ENCODE measurements at places on chromosomes 4 and X.

- DNase-seq, result no peak
Measured at GRCh38 chr4:16116493-16116990, 32.7 kb upstream of the PROM1 start.

- peak; percentile 61 for DNase-seq
Measured at GRCh38 chr4:23889814-23890341, at the start of gene PPARGC1A. TSS of gene PPARGC1A (minus strand) at chr4:23890047. CDS start at chr4:23889957, 90 bp downstream.

DNA sequence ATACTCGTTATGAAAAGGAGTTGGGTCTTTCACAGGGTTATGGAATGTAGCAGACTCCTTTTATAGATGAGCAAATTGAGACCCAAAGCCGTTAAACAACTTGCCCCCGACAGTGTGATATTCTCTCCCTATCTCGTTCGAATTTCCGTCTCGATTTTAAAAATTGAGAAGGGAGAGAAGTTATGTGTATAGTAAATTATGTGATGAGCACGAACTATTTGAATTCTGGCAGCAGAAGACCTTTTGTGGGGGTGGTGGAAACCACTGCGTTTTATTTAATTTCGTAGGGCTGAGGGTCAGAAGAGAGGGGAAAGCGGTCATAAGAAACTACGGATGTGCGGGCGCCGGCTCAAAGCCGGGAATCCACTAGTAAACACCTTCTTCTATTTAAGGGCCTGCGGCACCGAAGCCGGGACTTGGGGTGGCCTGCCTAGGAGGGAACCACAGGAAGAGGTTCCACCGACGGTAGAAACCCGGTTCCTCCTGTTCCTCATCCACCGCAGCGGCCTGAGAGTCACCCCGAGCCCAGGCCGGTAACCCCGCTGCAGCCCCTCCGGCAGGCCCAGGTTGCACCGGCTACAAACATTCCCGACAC is 1.5 kb upstream of the DDX3X start:
- DNase-seq, result no peak

GRCh38 chr4:89164400-89164799 is 53.1 kb downstream of the TIGD2 start:
- DNase-seq, result no peak

GRCh38 chr4:70908993-70909556 is 6.9 kb downstream of the MOB1B start:
- DNase-seq, result no peak

GRCh38 chr4:184343502-184344177 is 126.0 kb upstream of the ENPP6 start:
- peak; percentile 85 for DNase-seq

GRCh38 chrX:132022198-132022966 is 720 bp upstream of the STK26 start:
- peak; percentile 10 for DNase-seq

DNA sequence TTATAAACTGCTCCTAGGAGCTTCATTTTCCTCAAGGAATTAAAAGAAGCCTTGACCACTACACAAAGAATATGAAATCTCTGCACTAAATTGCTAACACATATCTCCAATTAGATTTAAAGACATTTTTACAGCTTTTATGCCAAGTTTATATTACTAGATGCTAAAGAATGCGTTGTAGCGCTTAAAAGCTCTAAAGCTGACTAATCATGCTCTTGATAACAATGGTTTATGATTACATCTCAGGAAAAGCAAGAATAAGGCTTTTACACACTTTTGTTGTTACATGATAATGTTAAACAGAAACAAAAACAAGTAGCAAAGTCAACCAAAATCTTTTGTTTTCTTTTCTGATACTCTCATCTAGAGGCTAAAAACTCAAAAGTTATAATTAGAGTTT is 44.7 kb downstream of the SLC10A7 start:
- peak; percentile 52 for DNase-seq

DNA sequence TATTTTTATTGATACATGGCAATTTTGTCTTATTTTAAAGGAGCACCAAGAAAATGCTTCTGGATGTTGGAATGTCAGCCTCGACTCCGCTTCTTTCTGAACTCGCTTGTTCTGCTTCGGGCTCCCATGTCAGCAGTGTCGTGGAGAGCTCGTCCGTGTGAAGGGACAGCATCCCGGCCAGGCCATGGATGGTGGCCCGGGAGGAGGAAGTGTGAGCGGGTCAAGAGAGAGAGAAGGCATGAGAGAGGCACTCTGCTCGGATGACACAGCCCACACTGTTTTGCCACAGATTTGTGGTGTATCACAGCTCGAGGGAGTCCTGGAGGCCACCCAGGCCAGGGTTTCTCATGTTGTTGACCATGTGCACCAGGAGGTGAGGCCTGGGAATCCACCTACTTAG is 107.0 kb downstream of the TRAPPC11 start:
- no peak for DNase-seq

- no peak for DNase-seq
Measured at GRCh38 chrX:6307156-6307555, 78.5 kb upstream of the NLGN4X start.

DNA sequence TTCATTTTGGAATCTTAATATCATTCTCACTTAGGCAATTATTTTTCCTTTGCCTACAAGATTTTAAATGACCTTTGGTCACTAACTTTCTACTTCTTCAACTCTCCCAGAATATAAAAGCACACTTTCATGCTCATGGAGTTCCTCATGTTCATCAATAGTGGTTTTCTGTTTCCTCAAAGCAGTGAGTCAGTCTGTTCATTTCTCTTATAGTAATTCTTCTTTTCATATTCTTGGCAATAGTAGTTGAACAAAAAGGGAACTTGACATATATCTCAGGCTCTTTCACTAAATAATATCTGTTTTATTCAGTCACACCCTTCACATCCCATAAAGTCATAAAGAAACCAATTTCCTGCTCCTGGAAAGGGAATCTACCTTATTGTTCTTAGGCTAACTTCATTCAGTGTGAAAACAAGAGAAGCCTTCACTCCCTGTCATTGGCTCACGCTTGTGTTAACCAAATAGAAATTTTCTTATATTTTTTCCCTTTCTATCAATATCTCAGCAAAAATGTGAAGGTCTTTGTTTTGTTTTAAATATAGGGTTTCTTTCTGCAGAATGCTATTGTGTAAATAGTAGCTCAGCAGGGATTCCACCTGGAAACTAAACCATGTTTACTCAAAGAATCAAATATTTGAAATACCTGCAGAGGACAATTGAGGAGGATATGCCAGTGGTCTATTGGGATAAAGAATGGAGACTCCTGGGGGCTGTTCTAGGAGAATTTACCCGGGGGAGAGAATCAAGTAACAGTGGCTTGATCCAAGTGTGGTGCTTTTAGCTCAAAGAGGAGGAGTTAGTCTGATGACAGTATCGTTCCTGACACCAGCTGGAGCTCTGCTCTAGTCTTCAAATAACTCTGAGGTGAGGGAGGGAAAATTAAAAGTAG is 13.4 kb upstream of the TNIP3 start:
- no peak for DNase-seq

DNA sequence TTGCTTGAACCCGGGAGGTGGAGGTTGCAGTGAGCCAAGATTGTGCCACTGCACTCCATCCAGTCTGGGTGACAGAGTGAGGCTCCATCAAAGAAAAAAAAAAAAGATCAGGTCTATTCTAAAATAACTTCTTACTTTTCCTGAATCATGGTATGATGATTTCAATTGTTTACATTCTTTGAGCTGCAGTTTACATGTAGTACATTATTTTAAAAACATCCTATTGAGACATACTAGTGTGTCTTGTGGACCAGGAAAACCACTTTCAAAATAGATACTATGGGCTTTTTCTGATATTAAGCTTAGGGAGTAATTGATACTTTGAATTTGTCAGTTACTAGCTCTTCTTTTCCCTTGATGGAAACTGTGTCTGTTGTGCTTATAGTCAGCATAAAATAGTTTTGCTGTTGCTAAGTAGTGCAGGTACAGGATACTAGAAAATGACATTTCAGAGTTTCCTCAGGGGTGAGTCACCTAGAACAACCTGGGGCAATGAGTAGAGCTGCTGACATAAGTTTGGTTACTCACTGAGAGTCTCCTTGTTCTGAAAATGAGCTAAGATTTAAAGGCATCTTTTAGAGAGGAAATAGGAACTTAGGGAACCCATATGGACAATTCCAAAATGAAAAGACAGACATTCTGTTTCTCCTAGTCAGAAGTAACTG is 53.2 kb upstream of the C4orf54 start:
- no peak for DNase-seq

DNA sequence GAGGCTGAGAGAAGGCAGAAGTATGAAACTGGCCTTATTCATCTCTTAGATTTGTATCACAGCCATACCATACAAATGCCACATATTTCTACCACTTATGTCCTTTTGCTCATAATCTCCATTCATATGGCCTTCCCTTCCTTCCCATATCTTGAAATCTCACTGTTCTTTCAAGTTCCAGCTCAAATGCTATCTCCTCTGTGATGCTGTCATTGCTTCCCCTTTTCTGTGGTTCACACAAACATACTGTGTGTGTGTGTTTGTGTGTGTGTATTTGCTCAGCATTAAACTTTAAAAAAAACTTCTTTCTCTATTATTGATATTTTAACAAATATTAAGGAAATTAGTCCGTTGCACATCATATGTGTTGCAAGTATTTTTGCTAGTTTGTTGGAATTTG is 26.7 kb downstream of the PHKA1 start:
- no peak for DNase-seq

GRCh38 chrX:133513123-133513522 is 97.8 kb upstream of the GPC4 start:
- DNase-seq, result peak; percentile 20

GRCh38 chr4:183610613-183611012 is 48.4 kb downstream of the RWDD4 start:
- DNase-seq, result no peak

GRCh38 chrX:69531031-69531755 is 27.1 kb downstream of the NALF2 start:
- no peak for DNase-seq

DNA sequence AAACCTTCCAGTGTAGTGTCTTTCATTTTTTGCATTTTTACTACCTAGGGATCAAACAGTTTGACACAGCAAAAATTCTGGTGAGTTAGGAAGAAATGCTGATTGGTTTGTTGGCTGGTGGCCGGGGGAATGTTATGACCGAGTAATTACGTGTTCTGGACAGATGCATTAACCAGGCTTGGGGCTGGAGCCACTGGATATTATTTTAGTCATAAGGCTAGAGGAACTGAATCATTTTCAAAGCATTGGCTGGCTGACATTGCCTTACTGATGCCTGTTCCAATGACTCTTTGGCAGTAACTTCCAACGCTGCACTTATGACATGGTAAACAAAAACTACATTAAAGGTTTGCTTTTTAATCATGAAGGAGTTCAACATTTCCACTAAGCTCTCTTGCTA is 84.6 kb downstream of the FBXO8 start:
- DNase-seq, result peak; percentile 84

DNA sequence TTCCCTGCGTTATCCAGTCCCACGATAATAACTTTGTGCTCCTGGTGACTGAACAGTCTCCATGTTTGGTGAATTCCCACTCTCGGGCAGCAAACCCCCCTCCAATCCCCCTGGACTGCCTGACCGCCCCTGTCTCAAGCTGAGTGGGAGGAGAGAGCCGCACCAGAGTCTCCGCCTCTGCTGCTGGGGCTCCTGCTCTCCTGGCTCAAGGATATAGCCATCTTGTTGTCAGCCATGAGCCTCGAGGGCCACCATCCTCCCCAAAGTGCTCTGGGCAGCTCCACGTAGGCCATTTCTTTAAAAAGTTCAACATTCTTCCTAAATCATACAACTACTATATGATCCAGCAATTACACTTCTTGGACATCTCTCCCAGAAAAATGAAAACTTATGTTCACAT is 49.3 kb upstream of the PGRMC1 start:
- DNase-seq, result no peak

DNA sequence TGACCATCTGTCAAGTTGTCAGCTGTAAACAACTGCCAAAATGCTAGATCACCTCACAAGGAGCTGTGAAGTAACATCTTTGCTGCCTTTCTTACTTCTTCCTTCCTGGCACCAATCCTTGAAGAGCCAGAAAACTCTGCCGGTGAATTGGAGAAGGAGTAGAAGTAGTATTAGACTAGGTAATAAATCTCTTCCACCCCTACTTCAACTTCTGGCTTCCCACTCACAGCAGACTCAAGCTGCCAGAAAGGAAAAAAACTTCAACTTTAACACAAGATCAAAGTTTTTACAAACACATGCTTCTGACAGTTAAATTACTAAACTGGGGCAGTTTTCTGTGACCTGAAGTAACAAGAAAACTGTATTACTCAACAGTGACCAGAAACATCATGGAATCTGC is 164.7 kb upstream of the SLC7A11 start:
- peak; percentile 10 for DNase-seq

DNA sequence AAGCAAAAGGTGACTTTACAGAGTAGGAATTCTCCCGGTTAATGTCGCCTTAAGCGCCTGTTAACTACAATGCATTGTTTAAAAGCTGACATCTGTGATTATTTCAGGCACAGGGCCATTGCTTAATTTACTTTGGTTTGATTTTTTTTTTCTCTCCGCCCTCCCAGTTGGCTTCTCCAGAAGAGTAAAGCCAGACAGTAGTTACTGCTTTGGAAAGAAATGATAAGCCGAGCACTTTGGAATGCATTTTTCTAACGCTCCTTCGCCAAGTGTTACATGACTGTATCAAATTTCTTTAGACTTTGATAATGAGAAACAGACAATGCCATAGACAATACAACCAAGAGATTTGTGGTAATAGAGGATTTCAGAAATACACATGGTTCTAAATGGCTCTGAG is 383.0 kb upstream of the TENM3 start:
- DNase-seq, result peak; percentile 55

- no peak for DNase-seq
Measured at GRCh38 chr4:8774071-8774470, 97.6 kb downstream of the HMX1 start.

DNA sequence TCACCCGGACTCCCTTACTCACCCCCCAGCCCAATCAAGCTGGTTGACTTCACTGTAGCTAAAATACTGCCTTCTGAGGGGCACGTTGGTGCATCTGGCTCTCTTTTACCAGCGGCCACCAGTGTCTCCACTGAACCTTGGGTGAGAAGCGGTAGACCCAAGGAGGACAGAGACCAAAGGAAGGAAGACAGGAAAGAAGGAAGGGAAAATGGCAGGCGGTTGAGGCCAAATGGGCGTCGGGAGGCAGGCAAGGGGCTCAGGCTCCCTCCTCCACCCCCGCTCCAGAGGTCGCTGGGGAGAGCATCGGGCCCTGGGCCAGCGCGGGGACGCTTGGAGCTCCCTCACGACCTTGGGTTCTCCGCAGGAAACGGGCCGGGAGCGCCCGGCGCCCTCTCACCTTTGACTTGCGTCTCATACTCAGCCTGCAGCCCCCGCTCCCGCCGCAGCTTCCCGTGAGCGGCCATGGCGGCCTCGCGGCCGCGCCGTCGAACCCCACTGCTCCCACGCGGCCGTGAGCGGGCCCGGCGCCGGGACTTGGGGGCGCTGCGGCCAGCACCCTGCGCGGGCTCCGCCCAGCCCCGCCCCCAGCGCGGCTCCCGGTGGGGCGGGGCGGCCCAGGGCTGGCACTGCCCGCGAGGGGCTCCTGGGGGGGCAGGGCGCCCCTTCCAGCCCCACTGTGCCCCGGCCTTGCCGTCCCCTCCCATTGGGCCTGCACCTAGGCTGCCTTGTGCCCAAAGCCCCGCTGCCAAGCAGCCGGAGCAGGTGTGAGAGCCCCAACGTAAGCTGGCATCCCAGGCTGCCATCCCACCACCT is at the start of gene ARHGAP4:
Gene ARHGAP4 (minus strand): TSS at position 526 of the 813 bp plus-strand sequence. CDS start 62 bp downstream, at position 464.
- no peak for DNase-seq
